Stimulated activated CD8-positive, alpha-beta memory T cell treated with anti-CD3 and anti-CD28 coated beads, Interleukin-4, amount 100 ng/mL, for 4 hours (primary cell): ENCODE measurements at places on chromosomes 4 and X.

DNA sequence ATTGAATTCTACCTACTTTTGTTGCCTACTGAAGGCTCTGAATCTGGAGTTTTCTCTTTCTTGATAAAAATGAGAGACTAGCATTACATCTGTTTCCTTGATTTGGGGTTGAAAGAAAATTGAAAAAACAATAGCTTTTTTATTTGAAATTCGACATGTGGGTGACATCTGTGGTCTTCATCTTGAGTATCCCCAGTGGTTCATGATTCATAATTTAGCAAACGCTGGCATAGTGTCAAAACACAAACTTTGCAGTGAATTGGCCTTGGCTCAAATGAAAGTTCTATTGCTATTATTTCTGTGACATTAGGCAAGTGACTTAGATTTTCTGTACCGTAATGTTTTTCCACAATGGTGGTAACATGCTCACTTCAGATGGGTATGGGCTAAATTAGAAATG is 747.6 kb downstream of the PCDH7 start:
- no peak for DNase-seq

DNA sequence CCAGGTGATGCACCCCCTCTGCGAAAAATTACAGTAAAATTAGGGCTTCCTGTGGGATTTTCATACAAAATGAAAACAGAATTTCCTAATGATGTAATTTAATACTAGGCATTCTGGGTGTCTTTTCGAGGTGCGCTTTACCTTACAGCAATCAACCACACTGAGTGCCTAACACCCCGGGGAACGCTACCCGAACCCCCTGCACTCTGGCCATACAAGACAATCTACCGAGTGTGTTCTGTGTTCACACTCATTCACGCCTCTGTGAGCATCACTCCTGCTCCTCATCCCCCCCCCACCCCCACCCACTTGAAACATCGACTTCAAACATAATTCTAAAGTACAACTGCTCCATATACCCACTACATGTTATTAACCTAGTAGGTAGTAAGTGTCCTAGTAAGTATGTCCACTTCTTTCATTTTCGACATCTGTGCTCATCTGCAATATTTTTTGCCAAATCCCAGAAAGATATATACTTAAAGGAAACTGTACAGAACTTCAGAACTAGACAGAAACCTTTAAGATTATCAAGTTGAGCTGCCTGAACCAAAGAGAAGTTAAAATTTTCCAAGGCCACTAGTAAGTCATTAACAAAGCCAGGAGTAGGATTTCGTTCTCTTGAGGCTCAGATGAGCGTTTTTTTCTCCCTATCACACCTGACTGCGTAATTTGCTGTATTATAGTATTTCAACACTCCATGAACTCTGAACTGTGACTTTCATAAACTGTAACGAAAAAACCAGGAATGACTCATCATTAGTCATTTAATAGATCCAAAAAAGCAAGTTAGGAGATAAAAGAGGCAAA is 80.0 kb downstream of the FAT1 start:
- no peak for DNase-seq

DNA sequence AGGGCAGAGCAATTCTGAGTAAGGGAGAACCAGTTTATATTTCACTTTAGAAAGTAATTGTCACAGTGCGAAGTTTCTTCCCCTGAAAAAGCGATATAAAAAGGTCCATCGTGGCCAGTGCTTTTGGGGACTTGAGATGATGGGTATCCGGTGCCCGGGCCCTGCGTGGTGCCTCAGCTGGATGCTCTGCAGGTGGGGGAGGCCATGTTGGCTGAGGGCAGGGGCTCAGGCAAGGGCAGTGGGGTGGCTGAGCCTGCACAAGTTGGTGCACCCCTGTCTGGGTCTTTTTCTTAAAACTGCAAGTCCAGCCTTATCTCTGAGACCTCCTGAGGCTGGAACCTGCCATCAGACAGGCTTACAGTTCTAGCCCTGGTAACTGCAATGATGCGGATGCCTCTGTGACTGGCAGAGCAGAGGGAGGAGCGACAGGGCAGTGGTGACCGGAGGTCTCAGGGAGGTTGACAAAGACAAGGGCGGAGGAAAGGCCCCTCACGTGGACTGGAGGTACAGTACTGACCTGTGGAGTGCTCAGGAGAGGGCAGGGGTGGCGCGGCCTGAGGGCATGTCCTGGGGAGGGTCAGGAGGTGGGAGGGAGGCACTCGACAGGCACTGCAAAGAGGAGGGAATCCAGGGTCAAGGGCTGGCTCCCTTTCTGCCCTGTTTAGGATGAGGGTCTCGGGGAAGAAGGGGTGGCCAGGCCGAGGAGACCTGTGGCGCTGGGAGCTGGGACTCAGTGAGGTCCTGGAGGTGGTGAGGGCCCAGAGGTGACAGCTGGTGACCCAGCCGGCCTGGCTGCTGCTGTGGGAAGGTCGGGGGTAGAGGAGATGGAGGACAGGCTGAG is 1.8 kb downstream of the RGS12 start:
- DNase-seq: no peak

GRCh38 chr4:110865611-110866259 is 242.9 kb upstream of the PITX2 start:
- DNase-seq: no peak

- no peak for DNase-seq
Observed at GRCh38 chrX:139200793-139201192, 329.7 kb upstream of the F9 start.

- DNase-seq: no peak
Observed at GRCh38 chr4:119290598-119290997, 31.3 kb downstream of the FABP2 start.

DNA sequence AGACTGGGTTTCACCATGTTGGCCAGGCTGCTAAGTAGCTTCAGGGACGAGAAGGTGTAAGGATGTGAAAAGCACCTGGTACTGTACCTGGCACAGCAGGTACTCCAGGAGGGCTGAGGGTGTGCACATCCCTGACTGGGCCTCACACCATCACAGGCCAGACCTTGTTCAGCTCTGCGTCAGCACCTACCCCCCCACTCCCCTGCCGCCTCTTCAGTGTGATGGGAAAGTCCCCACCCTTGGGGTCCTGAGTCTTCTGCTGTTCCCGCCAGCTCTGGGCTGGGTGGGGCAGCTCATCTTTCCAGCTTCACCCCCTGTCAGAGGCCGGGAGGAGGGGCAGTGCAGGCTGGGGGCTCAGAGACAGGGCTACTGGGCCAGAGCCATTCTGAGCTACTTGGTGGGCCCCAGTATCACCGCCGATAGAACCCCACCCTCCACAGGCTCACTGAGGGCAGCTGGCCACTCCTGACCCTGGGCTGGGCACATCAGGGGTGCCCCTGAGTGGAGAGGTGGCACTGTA is 6.7 kb upstream of the SH3BP2 start:
- DNase-seq: peak; percentile 79
